ENCODE measurements at places on chromosomes 2 and 18.

DNA sequence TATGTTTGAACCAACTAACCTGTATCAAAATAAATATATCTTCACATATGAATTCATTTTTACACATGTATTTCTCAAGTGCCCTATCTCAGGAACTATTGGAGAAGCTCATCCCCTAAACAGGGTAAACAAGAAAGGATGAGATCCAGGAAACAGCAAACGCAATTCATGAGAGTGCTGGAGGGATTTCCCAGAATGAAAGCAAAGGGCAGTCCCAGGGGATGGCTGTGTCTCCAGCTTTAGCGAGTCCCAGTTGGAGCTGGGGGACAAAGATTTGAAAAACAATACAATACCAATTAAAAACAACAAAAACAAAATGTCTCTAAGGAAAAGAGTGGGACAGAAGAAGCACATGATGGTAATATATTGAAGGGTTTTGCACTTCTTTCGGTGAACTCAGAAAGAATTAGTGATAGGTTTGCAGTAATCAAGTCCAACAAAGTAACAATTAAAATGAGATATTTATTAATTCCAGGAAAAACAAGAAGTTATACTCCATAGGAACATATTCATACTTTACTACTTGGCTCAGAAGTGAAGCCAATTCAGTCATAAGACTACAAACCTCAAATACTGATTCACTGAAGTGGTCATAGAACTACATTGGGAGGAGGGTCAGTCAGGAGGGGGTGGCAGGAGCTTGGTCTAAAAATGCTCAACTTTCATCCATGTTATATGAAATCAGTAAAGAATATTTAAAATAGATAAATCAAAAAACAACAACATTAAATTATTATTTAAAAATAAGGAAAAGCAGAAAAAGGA is 73.1 kb upstream of the PDE1A start:
- no peak for DNase-seq

DNA sequence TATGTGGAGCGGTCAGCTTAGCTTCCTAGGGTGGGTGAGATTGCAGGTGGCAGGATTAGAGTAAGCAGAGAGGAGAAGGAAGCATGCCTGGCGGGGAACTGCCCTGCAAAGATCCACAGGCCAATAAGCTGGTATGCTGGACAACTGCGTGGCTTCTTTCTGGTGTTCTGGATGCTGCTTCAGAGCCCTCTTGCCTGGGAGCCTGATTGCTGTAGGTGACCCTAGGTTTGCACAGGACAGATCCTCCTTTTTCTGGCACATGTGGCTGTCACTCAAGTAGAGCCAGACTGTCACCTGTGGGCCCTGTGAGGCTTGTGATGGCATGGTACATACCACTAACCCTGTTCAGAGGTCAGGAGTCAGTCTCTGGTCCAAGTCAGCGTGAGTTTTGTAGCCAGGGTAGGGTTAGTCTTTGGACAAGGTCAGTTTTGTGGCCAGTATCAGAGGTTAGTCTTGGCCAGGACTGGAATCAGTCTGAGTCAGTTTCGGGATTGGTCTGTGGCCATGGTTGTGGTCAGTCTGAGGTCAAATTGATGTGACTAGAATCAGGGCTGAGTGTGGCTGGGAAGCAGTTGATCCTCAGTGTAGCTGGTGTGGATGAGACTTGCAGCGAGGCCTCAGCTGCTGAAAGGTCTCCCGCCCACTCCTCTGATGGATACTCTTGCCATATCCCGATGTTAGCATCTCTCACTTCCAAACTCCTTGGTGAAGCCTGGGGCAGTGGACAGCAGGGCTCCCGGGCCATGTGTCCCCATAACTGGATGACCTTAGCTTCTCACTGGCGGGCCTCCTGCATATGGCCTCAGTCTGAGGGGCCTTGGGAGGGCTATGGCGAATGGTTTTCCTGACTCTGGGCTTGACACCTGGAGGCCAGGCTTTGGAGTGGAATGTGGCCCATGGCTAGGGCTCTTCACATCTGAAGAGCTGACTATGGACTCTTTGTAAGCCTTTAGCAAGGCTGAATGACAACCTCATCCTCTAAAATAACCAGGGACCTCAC is 260.5 kb downstream of the DYSF start:
- no peak for DNase-seq

GRCh38 chr18:27666016-27666415 is 480.9 kb upstream of the CHST9 start:
- DNase-seq, result no peak

GRCh38 chr2:113910110-113910717 is 20.3 kb downstream of the ACTR3 start:
- peak; percentile 24 for DNase-seq

GRCh38 chr2:108226564-108226963 is 13.2 kb upstream of the SULT1C3 start:
- DNase-seq, result no peak

GRCh38 chr2:196076778-196077568 is 8.3 kb upstream of the DNAH7 start:
- no peak for DNase-seq

DNA sequence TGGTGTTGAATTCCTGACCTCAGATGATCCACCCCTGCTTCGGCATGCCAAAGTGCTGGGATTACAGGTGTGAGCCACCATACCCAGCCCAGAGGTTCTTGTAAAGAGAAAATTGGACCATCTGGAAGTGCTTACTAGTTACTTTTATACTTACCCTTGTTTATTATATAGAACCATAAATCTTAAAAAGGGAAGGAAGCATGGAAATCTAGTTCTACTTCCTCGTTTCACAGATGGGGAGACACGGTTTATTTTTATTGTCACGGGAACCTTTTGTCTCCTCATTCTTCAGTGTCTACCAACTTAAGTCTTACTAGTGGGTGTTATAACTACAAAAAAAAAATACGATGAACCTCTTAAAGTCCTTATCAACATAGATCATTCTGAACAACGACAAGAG is 45.8 kb upstream of the PDK1 start:
- DNase-seq, result no peak

GRCh38 chr2:881204-881918 is 69.3 kb upstream of the SNTG2 start:
- no peak for DNase-seq

DNA sequence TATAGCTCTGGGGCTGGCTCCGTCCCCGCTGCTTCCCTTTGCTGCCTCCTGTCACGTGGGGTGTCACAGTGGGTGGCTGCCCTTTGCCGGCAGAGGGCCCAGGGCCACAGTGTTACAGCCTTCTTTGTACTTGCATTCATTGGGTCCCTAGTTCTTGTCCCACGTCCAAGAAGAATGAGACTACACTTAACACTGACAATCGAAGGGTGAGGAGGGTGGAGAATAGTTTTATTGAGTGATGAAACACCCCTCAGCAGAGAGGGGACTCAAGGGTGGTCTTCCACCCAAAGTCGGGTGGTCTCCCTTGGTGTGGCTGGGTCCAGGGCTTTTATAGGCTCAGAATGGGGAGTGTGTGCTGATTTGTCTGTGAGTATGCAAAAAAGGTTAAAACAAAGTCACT is 1.9 kb downstream of the ATG4B start:
- DNase-seq, result no peak

DNA sequence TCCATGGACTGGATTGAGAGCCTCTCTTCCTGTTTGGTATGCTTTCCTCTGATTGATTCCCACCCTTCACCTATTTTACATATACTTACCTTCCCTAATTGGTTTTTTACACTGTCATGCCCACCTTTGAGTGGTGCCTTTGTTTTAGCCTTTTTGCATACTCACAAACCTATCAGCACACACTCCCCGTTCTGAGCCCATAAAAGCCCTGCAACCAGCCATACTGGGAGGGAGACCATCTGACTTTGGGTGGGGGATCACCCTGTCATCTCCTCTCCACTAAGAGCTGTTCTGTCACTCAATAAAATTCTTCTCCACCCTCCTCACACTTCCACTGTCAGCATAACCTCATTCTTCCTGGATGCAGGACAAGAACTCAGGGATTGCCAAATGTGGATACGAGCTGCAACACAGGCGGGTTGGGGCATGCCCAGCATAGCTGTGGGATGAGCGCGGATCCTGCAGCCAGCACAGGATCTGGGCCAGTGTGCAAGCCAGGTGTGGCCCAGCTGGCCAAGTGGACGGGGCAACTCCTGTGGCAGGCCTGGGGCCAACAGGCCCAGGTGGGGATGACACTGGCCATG is 9.4 kb upstream of the MOB1A start:
- DNase-seq, result no peak

DNA sequence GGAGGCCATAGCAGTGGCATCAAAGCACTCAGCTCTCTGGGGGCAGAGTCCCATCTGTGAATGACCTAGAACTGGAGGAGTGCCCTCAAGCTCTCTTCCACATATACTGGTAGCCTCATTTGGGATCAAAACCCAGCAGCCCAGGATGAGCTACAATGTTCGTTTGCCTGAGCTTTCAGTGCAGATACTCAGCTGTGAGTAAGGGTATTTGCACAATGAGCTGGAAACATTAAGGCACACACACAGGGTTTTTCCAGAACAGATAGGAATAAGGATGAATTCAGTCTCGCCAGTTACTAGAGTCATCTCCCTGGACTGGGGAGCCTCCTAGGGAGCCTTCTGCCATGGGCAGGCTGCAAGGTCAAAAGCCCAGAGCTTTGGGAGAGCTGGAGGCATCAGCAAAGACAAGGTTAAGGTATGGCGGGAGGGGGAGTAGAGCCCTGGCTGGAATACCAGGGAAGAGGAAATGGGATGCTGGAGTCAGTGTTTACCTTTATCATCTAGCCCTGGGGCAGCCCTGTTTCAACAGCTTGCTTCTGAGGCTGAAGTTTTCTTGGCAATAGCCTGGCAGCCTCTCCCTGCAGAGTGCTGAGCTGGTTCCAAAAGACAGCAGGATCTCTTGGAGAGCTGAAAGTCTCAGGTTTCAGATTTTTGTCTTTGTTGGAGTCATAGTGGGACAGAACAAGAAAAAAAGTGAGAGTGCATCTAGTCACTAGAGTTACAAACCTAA is 187.7 kb downstream of the LOXHD1 start:
- DNase-seq, result no peak

DNA sequence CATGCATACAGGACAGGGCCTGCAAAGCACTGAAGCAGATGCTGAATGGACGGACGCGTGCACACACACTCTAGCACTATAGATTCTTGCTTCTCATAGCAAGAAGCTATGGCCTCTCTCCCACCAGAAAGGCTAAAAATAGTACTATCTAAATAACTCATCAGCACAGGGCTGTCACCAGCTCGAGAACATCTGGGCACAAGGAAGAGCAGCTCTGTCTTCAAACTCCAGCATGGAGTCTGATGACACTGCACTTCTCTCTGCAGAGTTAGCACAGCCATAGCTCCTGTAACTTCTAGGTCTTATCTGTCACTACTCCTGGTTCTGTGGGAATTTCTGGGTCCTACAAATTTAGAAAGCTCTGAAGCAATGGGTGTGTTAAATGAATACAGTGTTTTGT is 123.5 kb downstream of the MYO5B start:
- no peak for DNase-seq

DNA sequence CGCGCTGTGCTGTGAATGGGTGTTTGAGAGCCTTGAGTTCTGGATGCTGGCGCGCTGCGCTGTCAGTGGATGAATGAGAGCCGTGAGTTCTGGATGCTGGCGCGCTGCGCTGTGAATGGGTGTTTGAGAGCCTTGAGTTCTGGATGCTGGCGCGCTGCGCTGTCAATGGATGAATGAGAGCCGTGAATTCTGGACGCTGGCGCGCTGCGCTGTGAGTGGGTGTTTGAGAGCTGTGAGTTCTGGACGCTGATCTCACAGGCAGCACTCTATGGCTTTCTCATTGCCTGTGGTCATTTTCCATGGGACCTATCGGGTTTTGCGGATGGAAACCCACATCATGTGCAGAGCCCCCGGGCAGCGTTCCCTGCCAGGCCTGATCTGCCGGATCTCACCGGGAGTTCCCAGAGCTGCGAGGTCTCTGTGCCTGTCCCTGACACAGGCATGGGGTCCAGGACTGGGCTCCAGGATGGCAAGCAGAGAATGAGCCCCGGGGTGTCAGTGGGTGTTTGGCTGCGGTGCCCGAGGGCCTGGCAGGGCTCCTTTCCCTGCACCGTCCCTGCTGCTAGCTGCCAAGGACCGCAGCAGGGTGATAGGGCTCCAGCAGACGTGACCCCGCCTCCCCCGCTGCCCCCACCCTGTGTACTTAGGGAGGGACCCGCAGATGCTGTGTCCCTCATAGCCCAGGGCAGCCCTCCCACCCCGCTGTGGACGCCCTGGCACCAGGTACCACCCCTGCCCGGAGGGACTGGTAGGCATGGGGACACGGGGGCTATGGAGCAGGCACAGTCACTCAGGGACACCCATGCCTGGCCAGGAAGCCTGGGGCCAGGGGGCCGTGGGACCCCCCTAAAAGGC is 9.7 kb downstream of the PDCD1 start:
- DNase-seq, result no peak

DNA sequence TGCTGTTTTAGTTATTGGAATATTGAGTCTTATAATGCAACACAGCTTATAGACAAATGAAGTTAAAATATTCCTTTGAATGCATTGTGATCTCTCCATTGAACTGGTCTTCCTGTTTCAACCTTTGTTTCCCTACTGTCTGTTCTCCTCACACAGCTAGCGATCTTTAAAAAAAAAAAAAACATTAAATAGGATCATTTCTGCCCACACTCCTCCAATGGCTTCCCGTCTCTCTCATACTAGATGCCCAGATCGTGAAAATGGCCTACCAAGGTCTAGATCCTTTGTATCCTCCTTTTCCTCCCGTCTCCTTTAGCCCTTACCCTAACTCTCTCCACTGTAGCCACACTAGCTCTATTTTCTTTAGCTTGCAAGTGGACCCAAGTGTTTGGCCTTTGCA is 2.4 kb downstream of the FAM171B start:
- no peak for DNase-seq

DNA sequence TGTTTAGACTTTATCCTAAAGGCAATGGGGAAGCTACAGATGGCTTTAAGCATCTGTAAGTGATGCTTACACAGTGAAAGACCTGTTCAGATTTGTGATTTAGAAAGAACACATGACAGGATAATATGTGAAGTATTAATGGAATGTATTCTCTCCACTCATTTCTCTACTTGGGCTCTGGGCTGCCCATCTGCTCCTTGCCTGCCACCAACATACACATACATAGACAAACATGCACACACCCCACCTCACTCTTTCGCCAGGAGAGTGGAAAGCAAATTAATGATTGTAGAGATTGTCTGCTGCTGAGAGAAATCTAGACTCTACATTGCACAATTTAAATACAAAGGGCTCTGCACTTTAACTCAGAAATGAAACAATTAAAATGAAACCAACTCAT is 61.0 kb upstream of the NFE2L2 start:
- no peak for DNase-seq

- no peak for DNase-seq
These were observed 49.5 kb downstream of the KCNE4 start for GRCh38 chr2:223101340-223102039.

DNA sequence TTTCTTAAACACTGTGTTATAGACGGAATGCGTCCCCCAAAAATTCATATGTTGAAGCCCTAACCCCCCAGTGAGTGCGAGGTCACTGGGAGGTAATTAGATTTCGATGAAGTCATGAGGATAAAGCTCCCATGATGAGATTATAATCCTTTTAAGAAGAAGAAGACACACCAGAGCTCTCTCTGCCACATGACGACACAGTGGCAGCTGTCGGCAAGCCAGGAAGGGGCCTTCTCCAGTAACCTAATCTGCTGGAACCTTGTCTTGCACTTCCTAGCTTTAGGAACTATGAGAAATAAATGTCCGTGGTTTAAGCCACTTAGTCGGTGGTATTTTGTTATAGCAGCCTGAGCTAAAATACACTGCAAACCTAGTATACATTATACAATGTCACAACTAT is 12.3 kb downstream of the TMEM237 start:
- DNase-seq, result no peak
